KBM-7 (cell line): ENCODE measurements at places on chromosomes 3 and 15.

DNA sequence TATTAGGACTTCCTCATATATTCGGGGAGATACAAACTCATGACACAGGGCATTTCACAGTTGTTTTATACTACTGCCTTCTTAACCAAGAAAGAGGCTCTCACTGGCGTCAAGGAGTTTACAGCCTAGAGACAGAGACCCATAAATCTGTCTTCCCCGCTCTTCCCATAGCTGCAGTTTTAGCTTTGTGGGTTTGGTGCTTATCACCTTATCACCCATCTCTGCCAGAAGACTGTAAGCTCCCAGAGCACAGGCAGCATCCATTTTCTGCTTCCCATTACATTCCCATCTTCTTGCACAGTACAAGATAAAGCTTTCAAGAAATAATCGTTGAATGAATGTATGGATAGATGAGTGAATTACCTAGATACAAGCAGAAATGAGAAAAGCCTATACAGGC is 144.3 kb downstream of the TNIK start:
- DNase-seq = no peak

GRCh38 chr3:137761099-137761562 is 3.0 kb upstream of the SOX14 start:
- no peak for DNase-seq

DNA sequence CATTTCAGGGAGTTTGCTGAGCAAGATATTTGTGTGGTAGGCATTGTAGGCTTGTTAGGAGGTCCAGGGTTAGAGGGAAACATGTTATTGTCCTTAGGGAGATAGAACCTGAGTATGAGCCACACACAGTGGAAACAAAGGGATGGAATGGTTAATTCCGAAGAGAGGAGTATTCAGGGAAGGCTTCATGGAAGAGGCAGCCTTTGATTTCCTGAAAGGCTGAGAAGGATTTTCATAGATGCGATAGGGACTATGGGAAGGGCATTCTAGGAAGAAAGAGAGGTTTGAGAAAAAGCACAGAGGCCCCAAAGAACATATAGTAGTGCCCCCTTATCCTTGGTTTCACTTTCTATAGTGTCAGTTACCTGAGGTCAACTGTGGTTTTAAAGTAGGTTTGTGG is 81.7 kb downstream of the RAB11A start:
- no peak for DNase-seq

GRCh38 chr3:53841296-53841695 is 4.9 kb downstream of the CHDH start:
- DNase-seq = no peak

- no peak for DNase-seq
These were observed 30.1 kb upstream of the LRRC3B start for GRCh38 chr3:26592451-26592850.

GRCh38 chr3:47113669-47114365 is 50.1 kb downstream of the SETD2 start:
- peak; percentile 74 for DNase-seq

GRCh38 chr3:19348941-19349564 is 200.7 kb downstream of the KCNH8 start:
- DNase-seq = peak; percentile 15

DNA sequence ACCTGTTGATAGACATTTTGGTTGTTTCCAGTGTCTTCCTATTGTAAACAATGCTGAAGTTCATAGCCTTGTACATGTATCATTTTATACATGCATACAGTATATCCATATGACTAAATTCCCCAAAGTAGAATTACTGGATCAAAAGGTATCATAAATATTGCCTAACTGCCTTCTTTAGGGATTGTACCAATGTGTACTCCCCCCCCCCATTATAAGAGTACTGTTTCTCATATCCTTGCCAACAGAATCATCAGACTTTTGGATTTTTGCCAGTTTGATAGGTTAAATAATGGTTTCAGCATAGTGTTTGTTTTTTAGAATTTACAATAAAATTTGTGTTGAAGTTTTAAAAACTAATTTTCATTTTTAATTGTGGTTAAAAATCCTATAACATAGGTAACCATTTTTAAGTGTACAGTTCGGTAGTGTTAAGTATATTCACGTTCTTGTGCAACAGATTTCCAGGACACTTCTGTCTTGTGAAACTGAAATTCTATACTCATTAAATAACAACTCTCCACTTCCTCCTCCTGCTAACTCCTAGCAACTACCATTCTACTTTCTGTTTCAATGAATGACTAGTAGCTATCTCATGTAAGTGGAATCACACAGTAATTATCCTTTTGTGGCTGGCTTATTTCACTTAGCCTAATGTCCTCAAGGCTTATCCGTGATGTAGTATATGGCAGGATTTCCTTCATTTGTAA is 30.8 kb upstream of the MAP3K13 start:
- DNase-seq = peak; percentile 75

- no peak for DNase-seq
These were observed 3.4 kb upstream of the RARB start for GRCh38 chr3:25424614-25425013.

GRCh38 chr3:24101676-24102168 is 156.6 kb downstream of the NR1D2 start:
- no peak for DNase-seq

DNA sequence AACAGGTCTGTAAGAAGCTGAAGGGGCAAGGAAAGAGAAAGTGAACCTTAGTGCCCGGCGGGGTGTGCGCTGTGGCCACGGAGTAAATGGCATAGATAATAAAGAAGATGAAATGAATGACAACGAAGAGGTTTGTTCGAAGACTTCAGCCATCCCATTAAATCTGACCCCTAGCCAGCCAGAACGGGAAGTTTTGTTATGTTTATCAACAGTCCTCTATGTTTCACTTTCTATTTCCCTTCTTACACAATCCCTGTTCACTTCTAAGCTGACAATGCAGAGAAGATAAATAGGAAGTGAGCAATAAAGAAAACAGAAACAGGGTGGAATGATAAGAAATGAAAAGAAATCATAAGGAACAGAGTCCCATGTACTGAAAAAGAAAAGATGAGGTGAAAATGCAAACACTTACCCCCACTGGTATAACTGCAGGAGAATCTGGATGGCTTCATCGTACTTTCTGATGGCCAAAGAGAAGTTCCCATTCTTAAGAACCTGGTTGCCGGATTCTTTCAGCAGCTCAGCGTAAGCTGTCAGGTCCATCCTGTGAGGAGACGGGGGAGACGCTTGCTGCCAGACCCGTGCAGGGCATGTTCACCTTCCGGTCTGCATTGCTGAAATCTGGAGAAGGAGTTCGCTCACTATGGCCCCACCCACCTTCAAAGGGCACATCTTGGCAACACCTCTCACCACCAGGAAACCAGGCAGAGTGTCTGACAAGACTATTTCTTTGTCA is 36.8 kb downstream of the TRANK1 start:
- peak; percentile 67 for DNase-seq

DNA sequence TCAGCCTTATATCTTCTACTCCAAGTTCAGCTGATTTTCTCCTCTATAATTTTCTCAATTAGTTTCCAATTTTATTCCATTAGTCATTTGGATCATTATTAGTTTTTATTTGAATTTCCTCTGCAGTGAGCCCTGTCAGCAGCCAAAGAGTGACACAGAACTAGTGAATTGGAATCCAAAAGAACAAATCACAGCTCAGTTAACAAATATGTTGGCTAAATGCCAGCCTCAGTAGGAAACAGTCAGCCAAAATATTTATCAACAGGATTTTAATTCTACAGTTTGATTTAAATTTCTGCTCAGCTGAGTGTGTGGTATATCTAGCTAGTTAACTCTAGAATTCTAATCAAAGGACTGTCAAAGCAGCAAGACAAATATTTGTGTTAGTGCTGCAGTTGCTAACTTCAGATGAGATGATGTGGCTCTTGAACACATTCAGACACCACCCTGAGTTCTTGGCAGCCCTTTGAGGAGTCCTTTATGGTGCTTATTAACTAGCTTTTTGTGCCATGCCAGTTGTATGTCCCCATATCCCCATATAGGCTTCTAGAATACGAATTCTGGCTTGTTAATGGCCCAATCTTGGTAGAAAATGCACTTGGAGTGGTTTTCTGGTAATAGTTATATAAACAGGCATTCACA is 194.5 kb downstream of the CPNE4 start:
- DNase-seq = no peak

GRCh38 chr15:52161406-52161966 is 29.7 kb downstream of the GNB5 start:
- no peak for DNase-seq

DNA sequence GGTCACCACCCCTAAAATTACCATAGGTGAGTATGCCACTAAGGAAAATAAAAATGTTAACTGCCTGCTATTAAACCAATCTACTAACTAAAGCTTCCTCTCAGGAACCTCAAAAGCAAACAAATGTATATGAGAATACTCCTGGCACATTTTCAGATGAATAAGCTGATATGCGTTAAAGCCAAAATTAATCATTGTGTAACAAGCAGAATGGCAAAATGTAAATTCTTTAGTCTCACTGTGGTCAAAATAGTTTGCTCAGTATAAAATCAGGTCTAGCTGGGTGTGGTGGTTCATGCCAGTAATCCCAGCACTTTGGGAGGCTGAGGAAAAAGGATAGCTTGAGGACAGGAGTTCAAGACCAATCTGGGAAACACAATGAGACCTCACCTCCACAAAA is 53.6 kb downstream of the SUMF1 start:
- DNase-seq = no peak

- no peak for DNase-seq
These were observed 19.6 kb downstream of the SEMA7A start for GRCh38 chr15:74414081-74414580.

- DNase-seq = no peak
These were observed 31.1 kb downstream of the SLCO3A1 start for GRCh38 chr15:91884606-91885005.

DNA sequence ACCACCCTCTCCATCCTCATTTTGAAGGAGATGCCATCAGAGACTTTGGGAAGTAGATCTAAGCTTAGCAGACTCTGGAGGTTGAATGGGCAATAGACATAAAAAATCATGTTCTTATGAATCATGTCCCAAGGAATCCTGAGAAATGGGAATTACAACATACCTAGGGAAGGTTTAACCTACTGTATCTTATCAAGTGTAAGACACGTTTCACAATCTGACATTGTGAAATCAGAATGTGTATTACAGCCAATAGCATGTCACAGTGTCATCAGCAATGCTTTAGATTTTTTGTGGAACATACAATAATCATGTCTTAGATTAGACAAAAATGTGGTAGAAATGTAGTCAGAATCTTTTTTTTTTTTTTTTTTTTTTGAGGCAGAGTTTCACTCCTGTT is 332.4 kb upstream of the TLE3 start:
- no peak for DNase-seq

DNA sequence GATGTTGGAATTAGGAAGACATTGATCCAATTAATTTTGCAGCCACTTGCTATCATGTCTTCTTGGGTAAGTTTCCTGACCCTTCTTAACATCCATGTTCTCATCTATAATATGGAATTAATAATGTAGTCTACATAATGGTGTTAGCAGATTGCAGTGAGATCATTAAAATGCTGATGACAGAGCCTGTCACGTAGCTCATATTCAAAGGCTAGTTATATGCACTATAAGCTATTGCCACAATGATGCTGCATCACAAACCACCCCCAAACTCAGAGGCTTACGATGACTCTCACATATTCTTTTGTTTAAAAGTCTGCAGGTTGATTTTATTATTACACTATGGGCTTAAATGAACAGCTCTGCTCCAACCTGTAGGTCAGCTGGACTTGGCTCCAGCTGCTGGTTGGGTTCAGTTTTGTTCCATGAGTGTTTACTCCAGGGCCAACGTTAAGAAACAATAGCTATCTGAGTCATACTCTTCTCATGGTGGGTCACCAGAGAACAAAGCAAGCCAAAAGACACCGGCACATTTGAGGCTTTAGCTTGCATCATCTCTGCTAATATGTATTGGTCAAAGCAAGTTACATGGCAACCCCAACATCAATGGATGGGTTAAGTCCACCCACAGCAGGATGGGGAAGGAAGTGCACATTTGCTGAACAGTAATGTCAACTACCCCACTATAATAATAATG is 250.0 kb upstream of the SLCO3A1 start:
- no peak for DNase-seq

- DNase-seq = no peak
These were observed 73.2 kb upstream of the ZBED2 start for GRCh38 chr3:111668326-111668725.

DNA sequence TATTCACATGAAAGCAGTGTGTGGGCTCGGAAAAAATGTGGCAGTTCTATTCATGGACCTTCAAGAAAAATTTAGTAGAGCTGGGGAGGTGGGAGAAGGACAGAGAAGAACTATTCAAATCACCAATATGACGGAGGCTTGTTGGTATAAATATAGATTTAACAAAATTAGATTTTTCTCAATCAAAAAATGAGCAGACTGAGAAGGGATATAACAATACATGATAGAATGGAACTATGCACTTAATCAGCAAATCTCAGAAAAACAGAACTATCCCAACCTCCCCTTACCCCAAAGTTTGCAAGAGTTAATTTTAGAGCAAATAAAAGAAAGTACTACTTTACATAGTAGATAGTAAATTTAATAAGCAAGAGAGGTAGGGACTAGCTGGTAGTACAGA is 194.6 kb upstream of the BCL6 start:
- no peak for DNase-seq

DNA sequence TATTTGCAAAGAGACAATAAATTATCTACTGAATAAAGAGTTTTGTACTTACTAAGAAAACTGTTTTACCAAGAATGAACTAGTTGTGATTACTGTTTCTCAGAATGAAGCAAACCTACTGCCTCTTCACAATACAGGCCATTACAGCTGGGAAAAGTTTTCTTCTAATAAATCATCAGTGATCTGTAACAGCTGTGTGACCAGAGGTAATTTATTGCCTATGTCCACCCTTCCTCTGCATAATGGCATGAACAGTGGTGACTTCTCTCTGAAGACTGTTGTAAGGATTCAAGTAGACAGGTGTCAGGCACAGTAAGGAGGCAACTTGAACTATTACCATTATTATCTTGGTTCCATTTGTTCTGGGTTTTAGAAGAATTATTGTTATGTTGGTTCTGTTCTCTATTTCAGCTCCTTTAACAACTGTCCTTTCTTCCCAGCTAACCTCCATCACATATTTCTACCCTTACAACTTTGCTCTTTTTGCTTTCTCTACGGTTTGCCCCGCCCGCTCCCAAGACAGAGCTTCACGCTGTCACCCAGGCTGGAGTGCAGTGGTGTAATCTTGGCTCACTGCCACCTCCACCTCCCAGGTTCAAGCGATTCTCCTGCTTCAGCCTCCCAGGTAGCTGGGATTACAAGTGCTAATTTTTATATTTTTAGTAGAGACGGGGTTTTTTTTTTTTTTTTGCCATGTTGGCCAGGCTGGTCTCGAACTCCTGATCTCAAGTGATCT is 51.5 kb downstream of the PRKAR2A start:
- DNase-seq = no peak

DNA sequence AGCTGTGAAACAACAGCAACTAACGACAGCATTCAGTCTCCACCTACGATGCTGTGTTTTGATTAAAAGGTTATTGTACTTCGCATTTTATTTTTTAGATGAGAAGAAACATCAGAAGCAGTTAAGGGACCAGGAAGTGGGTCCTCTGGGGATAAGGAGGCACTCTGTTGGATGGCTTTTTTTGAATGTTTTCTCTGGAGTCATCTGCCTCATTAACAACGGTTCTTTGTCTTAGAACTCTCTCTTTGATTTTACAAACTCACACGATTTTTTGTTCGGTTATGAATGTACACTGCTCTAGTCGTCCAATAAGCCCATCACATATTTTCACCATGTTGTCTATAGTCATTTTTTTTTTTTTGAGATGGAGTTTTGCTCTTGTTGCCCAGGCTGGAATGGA is 36.0 kb upstream of the ARPIN start:
- no peak for DNase-seq
